Activated gamma-delta T cell (primary cell): ENCODE measurements at places on chromosomes 3 and 15.

DNA sequence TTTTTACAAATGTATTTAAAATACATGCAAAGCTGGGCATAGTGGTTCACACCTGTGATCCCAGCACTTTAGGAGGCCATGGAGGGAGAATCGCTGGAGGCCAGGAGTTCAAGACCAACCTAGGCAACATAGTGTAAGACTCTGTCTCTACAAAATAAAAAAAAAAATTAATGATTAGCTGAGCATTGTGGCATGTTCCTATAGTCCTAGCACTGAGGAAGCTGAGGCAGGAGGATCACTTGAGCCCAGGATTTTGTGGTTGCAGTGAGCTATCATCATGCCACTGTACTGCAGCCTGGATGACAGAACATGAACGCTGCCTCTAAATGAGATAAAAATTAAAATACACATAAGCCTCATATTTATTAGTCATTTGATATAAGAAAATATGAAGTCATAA lies 142.8 kb downstream of the TCF12 start:
- no peak for DNase-seq

GRCh38 chr3:177126015-177126773 lies 71.1 kb downstream of the TBL1XR1 start:
- no peak for DNase-seq

GRCh38 chr3:76728426-76728825 lies 311.5 kb upstream of the ROBO2 start:
- no peak for DNase-seq

DNA sequence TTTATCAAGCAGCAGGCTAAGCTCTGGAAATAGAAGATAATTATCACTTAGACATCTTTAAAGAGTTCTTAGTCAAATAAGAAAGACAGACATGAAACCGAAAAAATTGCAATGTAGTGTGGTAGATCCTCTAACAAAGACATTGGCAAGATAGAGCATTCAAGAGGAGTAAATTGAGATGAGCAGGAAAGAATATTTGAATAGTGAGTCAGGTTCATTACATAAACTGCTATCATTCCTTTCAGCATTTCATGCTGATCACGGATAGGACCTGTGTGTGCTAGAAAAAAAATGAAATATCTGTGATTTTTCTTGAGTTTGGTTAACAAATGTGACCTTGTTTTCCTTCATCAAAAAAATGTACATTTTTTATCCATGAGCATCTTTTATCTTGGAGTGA lies 460.9 kb downstream of the OTOL1 start:
- DNase-seq, result no peak

DNA sequence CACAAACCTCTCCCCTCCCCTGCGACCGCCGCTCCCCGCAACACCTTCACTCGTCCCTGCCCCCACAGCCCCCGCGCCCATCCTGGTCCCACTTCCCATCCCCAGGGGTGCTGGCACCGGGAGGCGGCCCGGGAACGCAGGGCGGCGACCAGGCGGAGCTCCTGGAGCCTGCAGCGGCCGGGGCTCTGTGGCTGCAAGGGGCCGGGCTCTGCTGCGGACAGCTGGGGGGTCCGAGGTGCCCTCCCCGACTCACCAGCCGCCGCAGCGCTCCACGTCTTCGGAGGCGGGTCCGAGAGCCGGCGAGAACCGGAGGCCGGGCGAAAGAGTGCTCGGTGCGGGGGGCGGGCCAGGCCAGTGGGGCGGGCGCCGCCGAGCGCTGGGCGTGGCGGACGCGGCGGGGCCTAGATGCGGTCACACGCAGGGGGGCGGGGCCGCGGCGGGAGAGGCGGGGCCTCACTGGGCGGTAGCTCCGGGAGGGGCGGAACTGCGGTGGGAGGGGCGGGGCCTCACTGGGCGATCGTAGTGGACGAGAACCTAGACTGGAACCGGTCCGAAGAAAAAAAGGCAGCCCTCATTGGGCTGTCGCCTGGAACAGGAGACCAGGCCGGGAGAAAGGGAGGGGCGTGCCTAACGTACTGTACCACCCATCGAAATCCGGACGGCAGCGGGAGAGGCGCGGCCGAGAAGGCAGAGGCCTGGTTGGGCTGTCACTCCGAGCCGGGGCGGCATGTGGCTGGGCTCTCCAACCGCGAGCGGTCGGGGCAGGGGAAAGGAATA lies at the start of gene ANO10:
Gene ANO10 (minus strand): TSS at position 356 of the 777 bp plus-strand sequence. CDS start 16,159 bp downstream, outside the sequence.
- DNase-seq, result peak; percentile 91

- DNase-seq, result no peak
Measured at GRCh38 chr3:57093971-57094535, 33.6 kb downstream of the SPATA12 start.

- peak; percentile 37 for DNase-seq
Measured at GRCh38 chr3:186930641-186931531, 560 bp downstream of the ST6GAL1 start.

DNA sequence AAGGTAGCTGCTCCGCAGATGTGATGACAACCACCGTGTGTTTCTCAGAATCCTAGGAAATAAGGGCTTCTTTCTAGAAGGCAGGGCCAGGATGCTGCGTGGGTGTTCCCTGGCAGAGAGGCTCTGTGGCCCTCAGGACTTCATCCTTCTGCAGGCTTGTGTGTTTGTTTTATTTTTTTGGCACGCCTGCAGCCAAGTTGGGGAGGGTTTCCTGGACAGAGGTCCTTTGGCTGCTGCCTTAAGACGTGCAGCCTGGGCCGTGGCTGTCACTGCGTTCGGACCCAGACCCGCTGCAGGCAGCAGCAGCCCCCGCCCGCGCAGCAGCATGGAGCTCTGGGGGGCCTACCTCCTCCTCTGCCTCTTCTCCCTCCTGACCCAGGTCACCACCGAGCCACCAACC lies at the start of gene CLEC3B:
Gene CLEC3B (plus strand): TSS at position 266 of the 400 bp plus-strand sequence. CDS start 60 bp downstream, at position 326.
- no peak for DNase-seq

DNA sequence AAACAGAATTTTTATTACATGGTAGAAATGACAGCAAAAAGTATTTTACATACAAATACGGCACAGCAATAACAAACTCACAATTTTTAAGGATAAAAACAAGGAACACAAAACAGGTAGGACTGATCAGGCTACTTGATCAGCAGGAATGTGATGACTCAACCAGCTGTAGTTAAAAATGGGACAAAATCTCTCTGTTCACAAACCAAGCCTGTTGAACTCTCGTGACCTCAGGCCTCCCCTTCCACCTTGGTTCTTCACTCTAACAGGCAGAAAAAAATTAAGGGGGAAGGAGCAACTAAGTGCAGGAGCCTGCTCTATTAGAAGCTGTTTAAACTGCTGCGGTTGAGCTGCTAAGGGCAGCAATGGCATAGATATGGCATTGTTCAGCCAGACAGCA lies 18.7 kb downstream of the FBXL22 start:
- DNase-seq, result no peak
